Tracheal epithelial cell (primary cell): ENCODE measurements at places on chromosomes 3 and 15. TPM values are rescaled to one million over a fixed set of nuclear protein-coding genes. Genes with fewer than 3 reads are reported as not detected.

TMEM207 gene
- not detected in 2 replicates for total RNA-seq

BDH1 gene
- total RNA-seq, result 15.7 and 16.0 TPM in 2 replicates

SPSB4 gene
- total RNA-seq, result under 0.01 TPM in 1 of 2 replicates, not detected in the other

NEK11 gene
- 4.3 and 7.0 TPM in 2 replicates for total RNA-seq

MEX3B gene
- 0.64 and 3.4 TPM in 2 replicates for total RNA-seq

ZNF710 gene
- 9.8 and 22.9 TPM in 2 replicates for total RNA-seq

GOLGA8Q gene
- 0.64 TPM in 1 of 2 replicates, not detected in the other for total RNA-seq

ACKR4 gene
- 0.24 TPM in 1 of 2 replicates, not detected in the other for total RNA-seq

INAFM2 gene
- total RNA-seq, result 8.3 and 10.6 TPM in 2 replicates

CPA3 gene
- total RNA-seq, result not detected in 2 replicates

GNAT1 gene
- 0.43 TPM in 1 of 2 replicates, not detected in the other for total RNA-seq

EAF2 gene
- total RNA-seq, result 0.72 and 9.2 TPM in 2 replicates

ISY1 gene
- 13.0 and 23.6 TPM in 2 replicates for total RNA-seq

RTP3 gene
- not detected in 2 replicates for total RNA-seq

DISP2 gene
- under 0.01 TPM in 2 replicates for total RNA-seq

SELENOT gene
- 182 and 285 TPM in 2 replicates for total RNA-seq

CFAP92 gene
- 0.43 TPM in 1 of 2 replicates, not detected in the other for total RNA-seq

ECE2 gene
- total RNA-seq, result under 0.01 TPM in 1 of 2 replicates, not detected in the other

SLC12A1 gene
- total RNA-seq, result under 0.01 TPM in 1 of 2 replicates, not detected in the other

IL17RC gene
- 23.6 and 46.9 TPM in 2 replicates for total RNA-seq

MRPS11 gene
- total RNA-seq, result 14.5 and 23.4 TPM in 2 replicates

POC1A gene
- total RNA-seq, result 0.85 and 2.2 TPM in 2 replicates

THSD4 gene
- total RNA-seq, result 9.0 and 23.1 TPM in 2 replicates

ADAMTS9 gene
- 0.43 and 56.4 TPM in 2 replicates for total RNA-seq

FANCD2 gene
- total RNA-seq, result 5.1 and 9.9 TPM in 2 replicates

TMEM108 gene
- not detected in 2 replicates for total RNA-seq

SPTBN5 gene
- 0.43 and 0.48 TPM in 2 replicates for total RNA-seq

ARL14 gene
- total RNA-seq, result under 0.01 and 0.24 TPM in 2 replicates

TMEM158 gene
- 1.5 and 8.4 TPM in 2 replicates for total RNA-seq

ARRDC4 gene
- total RNA-seq, result 7.7 and 16.4 TPM in 2 replicates

TMEM62 gene
- total RNA-seq, result 21.0 and 37.7 TPM in 2 replicates

ULK3 gene
- total RNA-seq, result 16.9 and 21.5 TPM in 2 replicates

MCF2L2 gene
- total RNA-seq, result 0.21 TPM in 1 of 2 replicates, not detected in the other

HYKK gene
- total RNA-seq, result 0.96 and 6.2 TPM in 2 replicates

CKMT1B gene
- total RNA-seq, result 10.4 and 11.8 TPM in 2 replicates

KLF15 gene
- total RNA-seq, result 3.2 TPM in 1 of 2 replicates, not detected in the other

DNAH1 gene
- 0.85 and 0.96 TPM in 2 replicates for total RNA-seq

AGTR1 gene
- total RNA-seq, result not detected in 2 replicates

HTR3E gene
- not detected in 2 replicates for total RNA-seq

ATP2C1 gene
- 95.9 and 147 TPM in 2 replicates for total RNA-seq

SCAANT1 gene
- total RNA-seq, result not detected in 2 replicates

SOX14 gene
- not detected in 2 replicates for total RNA-seq

SLC9A9 gene
- total RNA-seq, result 3.0 and 3.1 TPM in 2 replicates

ATP8B4 gene
- 0.24 and 1.1 TPM in 2 replicates for total RNA-seq

LRRC34 gene
- 0.64 and 2.7 TPM in 2 replicates for total RNA-seq

SLC12A6 gene
- 10.4 and 16.6 TPM in 2 replicates for total RNA-seq

CILP gene
- total RNA-seq, result under 0.01 TPM in 1 of 2 replicates, not detected in the other

GOLIM4 gene
- 23.1 and 23.7 TPM in 2 replicates for total RNA-seq

ITIH4 gene
- 1.1 and 1.9 TPM in 2 replicates for total RNA-seq

MED12L gene
- total RNA-seq, result under 0.01 TPM in 2 replicates

PTX3 gene
- total RNA-seq, result 0.85 and 5.8 TPM in 2 replicates

FSIP1 gene
- 9.4 and 14.5 TPM in 2 replicates for total RNA-seq
